Hematopoietic multipotent progenitor cell treated with erythropoietin and hydrocortisone succinate and interleukin-3 and kit ligand, for 17 days (in vitro differentiated cells): ENCODE measurements at places on chromosomes 12 and 14.
A peak's percentile ranks its signal among the peaks of the same experiment; 100 is the strongest.

GRCh38 chr12:14723763-14724162 lies 27.4 kb upstream of the GUCY2C start:
- DNase-seq, result peak; percentile 70

DNA sequence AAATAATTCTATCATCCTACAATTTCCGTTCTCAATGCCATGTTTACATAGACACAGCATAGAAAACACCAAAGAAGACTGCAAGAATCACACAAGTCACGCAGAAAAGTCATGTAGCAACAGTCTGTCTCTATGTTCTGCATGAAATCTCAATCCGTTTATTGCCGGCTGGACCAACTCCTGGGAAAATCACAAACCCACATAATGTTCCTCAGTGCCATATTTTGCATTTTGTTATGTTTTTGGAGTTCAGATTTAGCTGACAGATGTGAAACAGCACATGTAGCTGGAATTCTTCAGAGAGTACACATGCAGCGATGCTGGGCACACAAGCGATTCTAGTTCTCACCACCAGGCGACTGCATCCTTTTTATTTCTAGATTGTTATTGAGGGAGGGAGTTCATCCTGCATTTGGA lies 193.1 kb downstream of the APAF1 start:
- DNase-seq, result no peak

- DNase-seq, result no peak
Observed at GRCh38 chr12:7498809-7499208, 4.8 kb downstream of the CD163 start.

- no peak for DNase-seq
Observed at GRCh38 chr14:101292448-101292847, 268.8 kb upstream of the DIO3 start.

GRCh38 chr12:100427078-100427477 lies 46.6 kb upstream of the NR1H4 start:
- no peak for DNase-seq

- DNase-seq, result no peak
Observed at GRCh38 chr14:100623557-100623956, 36.3 kb upstream of the BEGAIN start.
